ENCODE measurements at places on chromosomes 1 and 21.

DNA sequence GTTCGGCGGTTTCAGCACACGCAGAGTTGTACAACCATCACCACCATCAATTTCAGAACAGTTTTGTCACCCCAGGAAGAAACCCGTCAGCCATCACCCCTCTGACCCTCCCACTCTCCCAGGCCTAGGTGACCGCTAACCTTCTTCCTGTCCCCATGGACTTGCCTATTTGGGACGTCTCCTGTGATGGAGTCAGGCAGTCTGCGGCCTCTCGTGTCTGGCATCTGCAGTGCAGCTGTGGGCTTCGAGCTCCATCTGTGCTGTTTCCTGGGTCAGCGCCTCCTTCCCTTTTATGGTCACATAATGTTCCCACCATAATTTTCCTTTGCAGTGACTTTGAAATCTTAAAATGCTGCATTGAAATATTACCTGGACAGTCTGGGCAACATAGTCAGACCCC, 24.4 kb downstream of the SLC45A1 start:
- DNase-seq = no peak

DNA sequence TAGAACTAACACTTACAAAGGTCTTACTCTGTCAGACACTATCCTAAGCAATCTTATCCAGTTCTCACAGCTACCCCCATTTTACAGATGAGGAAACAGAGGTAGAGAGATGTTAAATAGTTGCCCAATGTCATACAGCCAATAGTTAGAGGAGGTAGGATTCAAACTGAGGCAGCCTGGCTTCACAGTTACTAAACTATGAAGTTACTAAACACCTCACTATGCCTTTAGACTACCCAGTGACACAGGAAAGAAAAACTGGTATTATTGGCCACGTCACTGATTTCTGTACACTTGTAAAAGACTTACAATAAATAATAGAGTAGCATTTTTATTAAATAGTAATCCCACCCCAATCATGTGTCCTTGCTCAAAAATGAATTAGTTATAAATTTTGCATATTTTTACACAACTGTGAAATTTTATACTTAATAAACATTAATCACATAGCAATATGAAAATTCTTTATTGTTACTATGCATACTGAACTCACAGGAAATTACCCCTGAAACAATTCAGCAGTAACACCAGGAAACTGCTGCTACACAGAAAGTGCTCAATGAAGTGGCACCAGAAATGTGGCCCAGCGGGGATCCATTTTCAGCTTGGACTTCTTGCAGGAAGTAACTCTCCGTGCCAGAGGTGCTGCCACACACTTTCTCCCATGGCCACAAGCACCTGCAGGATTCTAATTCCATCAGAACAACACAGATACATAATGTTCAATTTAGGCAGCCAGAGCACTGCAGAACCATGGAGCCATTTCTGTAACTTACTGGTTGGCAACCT, 69.4 kb downstream of the VAV3 start:
- DNase-seq = no peak

- DNase-seq = no peak
Observed at GRCh38 chr1:14598007-14598497, 433 bp upstream of the KAZN start.

DNA sequence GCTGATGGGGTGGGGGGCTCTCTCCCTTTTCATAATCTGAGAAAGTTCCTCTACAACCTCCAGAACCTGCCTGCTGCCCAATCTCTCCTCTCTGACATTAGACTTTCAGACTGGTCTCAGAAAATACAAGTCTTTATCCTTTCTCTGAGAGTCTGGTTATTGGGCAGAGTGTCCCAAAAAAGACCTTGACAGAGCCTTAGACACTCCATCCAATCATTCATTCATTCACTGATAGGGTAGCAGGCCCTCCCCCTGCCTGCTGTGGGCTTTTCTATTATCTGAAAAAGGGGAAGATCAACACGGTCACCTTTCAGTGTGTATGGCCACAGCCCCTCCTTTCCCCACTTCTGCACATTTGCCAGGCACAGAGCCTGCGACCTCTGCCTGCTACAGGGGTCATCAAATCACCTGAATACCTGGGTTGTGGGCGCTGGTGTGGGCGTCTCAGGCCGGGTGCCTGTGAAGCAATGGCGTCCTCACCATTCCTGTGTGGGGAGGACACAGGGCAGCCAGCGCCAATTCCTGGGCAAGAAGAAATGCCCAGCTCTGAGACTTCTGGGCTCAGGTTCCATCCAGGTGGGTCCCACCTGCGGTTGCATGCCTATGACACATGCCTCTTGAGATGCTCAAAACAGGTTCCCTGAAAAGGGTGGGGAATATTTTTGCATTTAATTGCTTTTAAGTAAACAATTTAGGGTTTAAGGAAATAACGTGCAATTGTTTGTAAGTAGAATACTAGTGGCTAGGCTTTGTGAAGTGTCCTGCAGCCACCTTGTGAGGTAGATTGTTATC, 52.8 kb downstream of the ELK4 start:
- no peak for DNase-seq

DNA sequence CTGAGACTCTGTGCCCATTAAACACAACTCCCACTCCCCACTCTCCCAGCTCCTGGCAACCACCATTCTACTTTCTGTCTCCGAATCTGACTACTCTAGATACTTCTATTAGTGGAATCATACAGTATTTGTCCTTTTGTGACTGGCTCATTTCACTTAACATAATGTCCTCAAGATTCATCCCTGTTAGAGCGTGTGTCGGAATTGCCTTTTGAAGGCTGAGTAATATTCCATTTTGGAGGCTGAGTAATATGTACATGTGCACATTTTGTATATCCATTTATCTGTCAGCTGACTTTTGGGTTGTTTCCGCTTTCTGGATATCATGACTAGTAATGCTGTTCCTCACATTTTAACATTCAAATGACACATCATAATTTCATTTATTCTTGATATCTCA, 30.3 kb downstream of the GALNT2 start:
- DNase-seq = no peak

DNA sequence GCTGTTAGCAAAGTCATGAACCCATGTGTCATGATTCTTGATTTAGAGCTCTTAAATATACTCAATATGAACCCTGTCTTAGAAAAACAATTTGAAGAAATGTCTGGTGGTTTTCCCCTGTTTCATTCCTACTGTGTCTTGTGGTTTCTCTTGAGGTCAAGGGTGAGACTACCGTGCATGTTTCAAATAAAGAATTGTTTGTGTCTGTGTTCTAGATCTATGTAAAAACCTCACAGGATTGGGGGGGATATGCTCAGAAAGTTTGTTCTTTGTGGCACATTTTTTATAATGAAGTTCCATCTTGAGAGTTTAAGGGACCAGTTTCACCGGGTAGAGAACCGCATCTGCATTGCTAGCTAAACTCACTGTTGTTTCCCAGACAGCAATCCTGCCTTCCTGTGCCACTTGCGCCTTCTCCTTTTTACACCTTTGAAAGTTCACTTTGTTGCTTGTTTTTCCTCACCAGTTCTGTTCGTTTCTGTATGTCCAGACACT, 30.9 kb upstream of the CACYBP start:
- peak; percentile 52 for DNase-seq

DNA sequence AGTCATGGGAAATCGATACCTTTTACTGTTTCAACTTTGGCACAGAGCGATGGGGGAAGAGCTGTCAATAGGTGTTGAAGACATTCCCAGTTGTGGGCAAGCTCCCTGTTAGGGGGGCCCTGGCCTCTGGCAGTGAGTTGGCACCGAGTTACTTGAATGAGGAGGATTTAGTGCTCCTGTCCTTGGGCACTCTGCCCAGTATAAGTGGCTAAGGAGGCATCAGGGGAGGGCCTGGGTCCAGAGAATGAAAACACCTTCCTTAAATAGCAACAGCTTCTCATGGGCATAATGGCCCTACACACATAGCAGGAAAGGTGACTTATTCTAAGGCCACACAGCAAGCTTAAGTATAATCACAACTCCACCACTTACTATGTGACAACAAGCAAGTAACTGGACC, 664.4 kb downstream of the PTPRU start:
- no peak for DNase-seq

DNA sequence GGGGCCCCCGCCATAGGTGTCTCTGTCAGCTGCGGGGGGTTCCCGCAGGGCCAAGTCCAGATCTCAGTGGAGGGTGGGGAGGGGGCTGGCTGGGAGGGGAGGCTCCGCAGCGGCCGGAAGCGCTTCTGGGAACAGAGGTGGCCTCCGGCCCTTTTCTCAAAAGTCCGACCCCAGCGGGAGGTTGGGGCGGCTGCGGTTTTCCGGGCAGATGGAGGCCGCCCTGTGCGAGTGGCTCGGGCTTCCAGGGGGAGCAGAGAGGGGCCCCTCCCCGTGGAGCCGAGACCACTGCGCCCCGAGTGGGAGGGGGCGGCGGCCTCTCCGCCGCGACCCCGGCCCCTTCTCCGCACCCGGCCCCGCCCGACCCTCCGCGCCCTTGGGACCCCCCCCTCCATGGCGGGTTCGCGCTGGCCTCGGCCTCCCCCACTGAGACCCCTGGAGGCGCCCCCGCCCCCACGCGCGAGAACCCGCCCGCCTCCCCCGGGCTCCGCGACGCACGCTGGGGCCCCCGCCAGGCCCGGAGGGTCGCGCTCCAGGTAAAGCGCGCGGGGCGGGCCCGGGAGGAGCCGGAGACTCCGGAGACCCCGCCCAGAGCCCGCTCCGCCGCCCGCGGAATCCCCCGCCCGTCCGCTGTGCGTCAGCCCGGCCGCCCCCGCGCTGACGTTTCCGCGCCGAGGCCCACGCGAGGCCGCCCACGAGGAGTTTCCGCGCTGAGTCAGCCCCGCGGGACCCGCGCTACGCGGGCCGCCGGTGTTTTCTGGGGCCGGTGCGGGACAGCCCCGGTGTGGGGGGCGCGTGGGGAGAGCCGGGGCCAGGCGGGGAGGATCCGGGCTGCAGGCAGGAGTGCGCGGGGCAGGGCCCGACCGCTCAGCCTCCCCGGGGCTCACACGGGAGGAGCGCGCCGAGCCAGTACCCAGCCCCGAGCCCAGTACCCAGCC, 5.2 kb downstream of the TNFRSF18 start:
- peak; percentile 30 for DNase-seq

- DNase-seq = no peak
Observed at GRCh38 chr1:182246783-182247182, 144.8 kb downstream of the GLUL start.

GRCh38 chr1:114609026-114609425, 27.6 kb upstream of the BCAS2 start:
- DNase-seq = no peak

GRCh38 chr1:67716800-67717199, 31.8 kb downstream of the GADD45A start:
- no peak for DNase-seq

GRCh38 chr1:9691691-9692090, 40.2 kb downstream of the PIK3CD start:
- DNase-seq = no peak

DNA sequence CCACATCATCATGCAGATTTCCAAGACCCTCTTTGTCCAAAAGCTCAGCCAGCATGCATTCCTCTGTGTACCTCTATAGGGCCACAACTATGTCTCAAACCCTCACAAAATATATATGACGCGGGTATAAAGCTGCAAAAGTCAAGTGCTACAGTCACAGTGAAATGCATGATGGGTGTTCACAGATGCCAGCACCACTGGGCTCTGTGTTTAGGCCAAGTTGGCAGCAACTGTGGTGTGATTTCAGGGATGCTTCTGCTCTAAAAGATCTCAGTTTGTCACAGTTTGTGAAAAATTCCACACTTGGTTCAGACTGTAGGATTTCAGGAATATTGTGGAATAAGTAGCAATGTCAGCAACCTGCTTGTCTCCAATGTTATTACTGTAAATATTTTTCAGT, 23.9 kb upstream of the SELP start:
- DNase-seq = no peak

DNA sequence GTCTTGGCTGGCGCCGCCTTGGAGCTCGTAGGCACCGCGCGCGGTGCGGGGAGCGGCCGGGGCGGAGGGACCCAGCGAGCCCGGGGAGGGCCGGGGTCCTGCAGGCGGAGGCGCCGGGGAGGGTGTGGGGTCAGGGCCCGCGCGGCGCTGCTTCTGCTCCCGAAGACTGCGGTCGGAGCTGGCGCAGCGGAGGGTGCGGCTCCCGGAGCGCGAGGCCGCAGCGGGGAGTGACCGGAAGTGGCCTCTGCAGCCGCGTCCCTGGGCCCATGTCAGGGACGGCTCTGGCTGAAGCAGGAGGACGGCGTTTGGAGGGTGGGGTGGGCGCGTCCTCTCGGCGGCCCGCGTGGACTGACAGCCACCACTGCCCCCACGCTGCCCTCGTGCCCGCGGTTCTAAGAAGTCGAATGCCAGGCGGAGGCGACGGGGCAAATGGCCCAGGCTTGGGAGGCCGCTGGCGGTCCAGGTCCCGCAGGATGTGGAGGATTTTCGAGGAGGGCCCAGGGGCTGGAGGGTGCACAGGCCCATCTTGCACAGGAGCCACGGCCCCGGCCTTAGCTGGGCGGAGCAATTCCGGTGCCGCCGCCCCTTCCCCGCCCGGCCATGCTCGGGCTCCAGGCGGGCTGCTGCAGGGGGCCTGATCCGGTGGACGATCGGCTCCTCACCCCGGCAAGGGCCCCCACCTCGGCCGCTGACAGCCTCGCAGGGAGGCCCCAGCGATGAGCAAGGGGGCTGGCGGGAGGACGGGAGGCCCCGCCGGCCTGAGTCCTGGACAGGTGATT, 7.7 kb upstream of the ZNF669 start:
- peak; percentile 60 for DNase-seq

DNA sequence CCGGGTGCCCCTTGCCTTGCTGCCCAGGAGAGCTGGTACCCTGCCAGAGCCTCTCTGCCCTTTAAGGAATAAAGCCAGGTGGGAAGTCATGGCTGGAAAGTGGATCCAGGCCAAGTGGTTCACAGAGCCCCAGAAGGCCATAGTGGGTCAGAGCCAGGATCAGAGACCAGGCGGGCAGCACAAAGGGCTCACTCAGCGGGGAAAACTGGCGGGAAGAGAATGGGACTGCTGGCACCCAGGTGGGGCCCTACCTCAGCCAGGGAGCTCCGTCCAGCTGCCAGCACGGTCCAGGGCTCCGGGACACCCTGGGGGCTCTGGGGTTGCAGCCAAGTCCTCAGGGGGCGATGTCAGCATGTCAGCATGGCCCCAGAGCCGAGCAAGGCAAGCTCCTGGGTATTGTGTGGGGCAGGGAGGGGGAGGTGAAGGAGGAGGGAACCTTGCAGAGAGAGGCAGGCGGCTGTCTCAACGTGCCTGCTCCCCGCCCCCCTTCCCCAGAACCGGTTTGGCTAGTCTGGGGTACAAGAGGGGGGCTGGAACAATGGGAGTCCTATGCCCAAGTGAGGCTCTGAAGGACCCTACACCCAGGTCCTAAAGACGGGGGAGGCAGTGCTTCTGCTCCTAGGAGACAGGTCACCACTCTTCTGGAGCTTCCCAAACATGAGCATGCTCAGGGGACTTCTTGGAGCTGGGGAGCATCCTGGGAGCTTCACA, at the start of gene ARHGEF19:
Gene ARHGEF19 (minus strand): TSS at position 402 of the 711 bp plus-strand sequence. CDS start 3,598 bp downstream, outside the sequence.
- no peak for DNase-seq

DNA sequence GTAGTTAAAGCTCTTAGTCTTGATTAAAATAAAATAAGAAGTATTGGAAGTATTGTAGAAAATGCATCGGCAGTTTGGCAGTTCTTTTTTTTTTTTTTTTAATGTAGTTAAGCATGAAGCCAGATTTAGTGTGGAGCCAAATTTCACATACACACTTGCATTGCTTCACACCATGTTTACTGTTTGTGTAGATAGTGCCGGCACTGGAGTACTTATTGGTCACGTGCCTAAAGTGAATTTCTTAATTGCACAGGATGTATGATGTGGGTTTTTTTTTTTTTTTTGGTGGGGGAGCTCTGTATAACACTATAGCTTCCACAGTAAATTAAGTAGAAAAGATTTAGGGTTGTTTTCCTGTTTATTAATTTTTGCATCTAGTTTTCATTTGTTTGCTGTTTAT, 21.2 kb upstream of the TMEM61 start:
- DNase-seq = no peak

GRCh38 chr1:101039245-101039644, 13.7 kb upstream of the DPH5 start:
- DNase-seq = no peak
